ENCODE measurements at places on chromosomes 2 and 18.

DNA sequence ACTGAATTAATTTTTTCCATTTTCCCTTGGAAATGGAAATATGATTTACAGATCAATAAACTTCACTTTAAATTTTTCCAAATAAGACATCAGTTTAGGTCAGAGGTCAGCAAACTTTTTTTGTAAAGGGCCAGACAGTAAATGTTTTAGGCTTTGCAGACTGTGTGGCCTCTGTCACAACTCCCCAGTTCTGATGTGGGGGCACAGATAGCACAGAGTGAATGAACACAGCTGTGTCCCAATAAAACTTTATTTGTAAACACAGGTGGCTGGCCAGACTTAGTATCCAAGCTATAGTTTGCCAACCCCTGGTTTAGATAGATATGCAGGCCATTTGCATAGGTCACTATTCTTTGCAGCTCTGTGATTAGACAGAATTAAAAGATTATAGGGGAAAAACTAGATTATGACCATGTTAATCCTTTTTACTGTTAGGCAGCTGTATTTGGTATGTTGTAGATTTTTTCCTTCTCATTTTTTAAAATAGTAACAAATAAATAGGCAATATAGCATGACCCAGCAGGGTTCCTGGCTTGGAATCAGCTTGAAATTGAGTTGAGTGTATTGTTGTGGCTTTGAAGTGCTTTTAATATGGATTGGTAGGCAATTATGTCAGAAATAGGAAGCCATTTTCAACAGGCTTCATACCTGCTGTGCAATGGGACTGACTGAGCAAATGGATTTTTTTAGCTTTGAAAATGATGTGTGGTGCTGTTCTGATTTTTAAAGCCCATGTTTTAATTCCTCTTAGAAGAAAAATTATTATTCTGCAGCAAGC, 59.7 kb downstream of the WDSUB1 start:
- DNase-seq, result no peak

GRCh38 chr18:73023975-73024374, 156.2 kb upstream of the NETO1 start:
- DNase-seq, result no peak

DNA sequence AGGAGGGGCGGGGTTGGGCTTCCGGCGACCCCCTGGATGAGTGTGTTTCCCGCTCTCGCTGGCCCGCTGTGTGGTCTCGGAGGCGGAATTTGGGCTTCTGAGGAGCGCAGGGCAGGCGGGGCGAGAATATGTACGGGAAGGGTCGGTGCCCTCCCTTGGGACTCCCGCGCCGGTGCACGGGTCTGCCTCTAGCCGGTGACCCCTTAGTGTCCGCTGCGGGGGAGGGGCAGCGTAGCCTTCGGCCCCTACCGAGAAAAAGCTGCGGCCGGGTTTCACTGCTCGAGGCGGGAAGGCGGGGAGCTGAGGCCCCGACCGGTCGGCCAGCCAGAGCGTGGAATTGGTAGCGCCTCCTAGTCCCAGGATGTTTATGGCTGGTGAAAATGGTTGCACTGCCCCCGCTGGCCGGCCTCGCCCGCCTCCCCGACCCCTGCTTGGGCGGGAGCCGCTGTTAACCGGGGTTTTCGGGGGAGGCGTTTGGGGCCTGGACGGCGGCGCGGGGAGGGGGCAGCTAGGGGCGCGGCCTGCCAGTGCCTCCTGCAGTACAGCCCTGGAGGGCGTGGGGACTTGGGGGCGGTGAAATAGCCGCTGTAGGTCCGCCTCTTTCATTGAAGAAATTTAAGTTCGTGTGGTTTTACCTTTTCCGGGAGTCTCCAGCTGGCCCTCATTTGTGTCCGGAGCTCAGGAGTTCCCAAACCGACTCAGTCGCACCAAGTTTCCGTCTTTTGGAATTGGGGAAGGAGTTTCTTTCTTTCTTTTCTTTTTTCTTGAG, at the start of gene UGP2:
Gene UGP2 (plus strand): TSS at position 643 of the 769 bp plus-strand sequence. CDS start 290 bp downstream, outside the sequence.
- peak; percentile 92 for DNase-seq

- DNase-seq, result no peak
Measured at GRCh38 chr2:111250448-111251030, 129.8 kb downstream of the BCL2L11 start.

DNA sequence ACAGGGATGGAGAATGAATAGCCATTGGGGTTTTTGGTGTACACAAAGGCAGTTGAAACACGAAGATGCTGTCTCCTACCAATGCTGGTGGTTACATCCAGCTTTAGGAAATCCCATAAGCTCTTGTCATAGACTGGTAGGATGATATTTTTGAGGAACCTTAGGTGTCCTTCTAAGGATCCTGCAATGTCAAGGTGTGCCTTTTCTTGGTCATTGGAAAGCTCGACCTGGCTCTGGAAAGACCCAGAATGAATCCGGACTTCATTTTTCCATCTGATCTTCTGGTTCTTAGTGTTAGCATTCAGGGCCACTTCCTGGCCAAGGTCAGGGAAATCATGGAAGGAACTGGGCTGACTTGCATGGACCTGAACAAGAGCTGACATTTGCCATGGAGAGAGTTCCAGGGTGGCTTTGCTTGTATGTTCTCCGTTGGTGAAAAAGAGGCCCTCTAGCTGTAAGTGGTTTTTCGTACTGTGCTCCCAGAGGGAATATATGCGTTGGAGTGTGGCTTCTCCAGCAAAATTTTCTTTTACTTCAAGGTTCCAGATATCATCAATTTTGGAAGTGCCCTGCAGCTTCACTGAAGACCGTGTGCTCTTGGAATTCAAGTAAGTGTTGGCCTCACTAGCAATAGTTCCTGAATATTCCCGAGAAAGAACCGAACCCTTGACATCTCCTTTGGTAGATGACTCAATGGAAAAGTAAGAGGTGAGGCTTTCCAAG, 38.0 kb downstream of the APOB start:
- DNase-seq, result no peak

Measured in activated CD4-positive, alpha-beta memory T cell treated with anti-CD3 and anti-CD28 coated beads, Interleukin-2, amount 10 ng/mL, durations not matched to agents 7 days and 5 days (primary cell).